ENCODE measurements at places on chromosomes 12 and 14.
A peak's percentile ranks its signal among the peaks of the same experiment; 100 is the strongest.

GRCh38 chr12:29455087-29455486 lies 42.4 kb downstream of the OVCH1 start:
- no peak for DNase-seq

DNA sequence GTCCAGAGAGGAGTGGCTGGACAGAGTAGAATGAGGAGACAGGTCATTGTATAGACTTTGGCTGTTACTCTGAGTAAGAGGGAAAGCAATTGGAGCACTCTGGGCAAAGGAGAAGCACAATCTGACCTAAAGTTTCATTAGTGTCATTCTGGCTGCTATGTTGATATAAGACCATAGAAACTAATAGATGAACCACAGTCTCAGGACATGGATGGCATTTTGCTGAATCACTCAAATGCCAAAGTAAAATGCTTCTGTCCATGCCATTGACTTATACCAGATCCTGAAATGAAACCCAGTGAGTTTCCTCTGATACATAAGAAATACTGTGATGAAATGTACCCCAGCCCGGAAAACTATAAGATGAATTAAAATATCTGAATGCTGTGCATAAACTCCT lies 65.8 kb upstream of the COCH start:
- no peak for DNase-seq

DNA sequence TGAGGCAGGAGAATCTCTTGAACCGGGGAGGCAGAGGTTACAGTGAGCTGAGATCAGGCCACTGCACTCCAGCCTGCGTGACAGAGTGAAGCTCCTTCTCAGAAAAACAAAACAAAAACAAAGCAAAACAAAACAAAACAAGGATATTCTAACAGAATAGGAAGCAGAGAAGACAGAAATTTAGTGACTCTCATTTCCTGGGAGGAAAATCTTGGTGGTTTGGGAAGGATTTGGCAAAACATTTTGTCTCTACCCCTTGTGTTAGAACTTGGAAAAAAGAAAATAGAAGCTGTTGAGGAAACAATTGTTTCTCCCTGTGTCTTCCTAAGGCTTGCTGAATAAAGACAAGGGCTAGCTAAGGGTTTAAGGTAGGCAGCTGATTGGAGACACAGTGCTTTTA lies 79.7 kb upstream of the PTPRR start:
- DNase-seq = no peak

DNA sequence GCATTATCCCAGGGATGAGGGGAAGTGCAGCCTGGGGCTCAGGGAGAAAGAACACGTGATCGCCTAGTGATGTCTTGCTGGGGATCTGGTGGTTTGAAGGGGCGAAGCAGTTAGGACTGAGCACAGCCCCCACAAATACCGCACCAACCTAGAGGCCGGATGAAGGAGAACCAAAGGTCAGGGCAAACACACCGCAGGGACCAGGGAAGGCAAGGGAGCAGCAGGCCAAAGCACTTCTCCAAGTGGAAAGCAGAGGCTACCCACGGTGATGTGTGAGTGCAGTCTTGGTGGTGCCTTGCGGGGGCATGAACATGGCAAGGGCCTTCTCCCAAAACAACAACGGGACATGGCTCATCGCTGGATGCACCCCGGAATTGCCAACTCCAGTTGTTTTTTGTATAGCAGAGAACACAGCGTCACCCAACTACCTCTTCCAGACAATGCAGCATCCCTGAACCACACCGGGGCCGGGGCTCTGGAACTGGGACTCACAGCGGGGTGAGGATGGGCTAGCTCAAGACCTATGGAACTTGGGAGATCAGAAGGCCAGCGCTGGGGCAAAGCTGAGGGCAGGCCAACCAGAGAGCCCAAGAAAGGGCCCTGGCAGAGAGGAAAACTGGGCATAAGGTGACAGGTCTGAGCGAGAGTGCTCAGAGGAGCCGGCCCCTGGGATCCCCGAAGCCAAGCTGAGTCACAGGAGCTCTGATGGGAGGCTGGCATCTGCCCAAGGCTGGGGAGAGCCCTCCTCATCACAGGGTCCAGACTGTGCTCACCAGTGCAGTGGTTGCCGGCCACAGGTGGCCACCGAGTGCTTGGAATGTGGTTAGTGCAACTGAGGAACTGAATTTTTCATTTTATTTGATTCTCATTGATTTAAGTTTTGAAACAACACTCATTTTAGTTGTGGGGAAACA lies 11.1 kb downstream of the GALNT16 start:
- DNase-seq = no peak

GRCh38 chr14:35292770-35293561 lies 784 bp downstream of the PSMA6 start:
- DNase-seq = no peak

- DNase-seq = no peak
Measured at GRCh38 chr12:1662761-1663439, 28.0 kb upstream of the ADIPOR2 start.

GRCh38 chr14:62645649-62646048 lies 399.6 kb downstream of the KCNH5 start:
- DNase-seq = no peak

DNA sequence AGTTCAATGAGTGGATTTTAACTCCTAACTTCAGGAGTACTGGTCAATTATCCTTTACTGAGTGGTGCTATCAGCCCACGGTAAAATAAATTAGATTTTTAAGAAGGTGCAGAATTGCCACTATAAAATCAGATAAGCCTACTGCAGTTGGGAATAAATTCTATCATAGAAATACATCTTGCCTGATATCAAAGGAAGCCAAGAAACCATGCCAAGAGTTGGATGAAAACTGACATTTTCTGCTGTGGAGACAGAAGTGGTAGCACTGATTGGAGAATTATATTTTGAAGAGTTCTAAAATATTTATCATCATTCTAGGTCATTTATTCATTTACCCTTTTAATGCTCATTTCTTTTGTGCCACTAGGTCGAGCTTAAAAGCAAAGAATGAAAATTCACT lies 465.1 kb downstream of the APAF1 start:
- DNase-seq = no peak

- DNase-seq = peak; percentile 59
Measured at GRCh38 chr12:56839915-56840325, 76.8 kb downstream of the HSD17B6 start.

- DNase-seq = no peak
Measured at GRCh38 chr12:27179400-27180214, 64.5 kb upstream of the STK38L start.

DNA sequence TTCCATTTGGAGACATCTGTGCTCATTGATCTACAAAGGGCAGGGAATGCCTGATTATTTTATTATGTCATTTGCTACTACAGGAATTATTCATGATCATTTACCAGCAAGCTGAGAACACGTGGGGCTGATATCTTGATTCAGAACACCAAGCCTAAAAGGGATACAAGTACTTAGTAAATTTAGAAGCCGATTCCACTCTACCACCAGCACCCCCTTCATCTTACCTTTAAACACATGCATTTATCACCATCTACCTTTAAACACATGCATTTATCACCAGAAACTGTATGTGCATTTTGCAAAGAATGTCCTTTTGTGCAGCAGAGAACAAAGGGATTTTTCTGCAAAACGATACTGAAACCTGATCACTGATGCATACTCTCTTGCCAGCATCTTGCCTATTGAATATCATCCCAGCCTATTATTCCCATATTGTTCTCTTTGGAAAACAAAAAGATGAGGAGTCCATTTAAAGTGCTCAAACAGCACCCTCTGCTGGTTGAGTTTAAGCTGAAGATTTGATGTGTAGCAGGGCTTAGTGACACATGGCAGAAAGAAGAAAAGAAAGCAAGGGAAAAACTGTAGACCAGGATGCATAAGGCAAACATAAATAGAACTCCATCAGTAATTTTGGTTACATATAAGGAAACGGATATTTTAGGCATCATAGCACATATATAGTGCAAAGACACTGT lies 132.6 kb upstream of the PLEKHG7 start:
- DNase-seq = no peak

GRCh38 chr12:45634273-45634917 lies 95.1 kb upstream of the ARID2 start:
- DNase-seq = no peak

- no peak for DNase-seq
Measured at GRCh38 chr12:51942501-51943000, 8.9 kb upstream of the ACVR1B start.

Data from stimulated activated effector memory CD8-positive, alpha-beta T cell treated with anti-CD3 and anti-CD28 coated beads, Interleukin-12 subunit alpha, Interleukin-12 subunit beta, amount 100 ng/mL, for 72 hours (primary cell).